ENCODE measurements at places on chromosomes 12 and 14.

GRCh38 chr14:24076302-24076601 lies 4.9 kb downstream of the CPNE6 start:
- no peak for DNase-seq

DNA sequence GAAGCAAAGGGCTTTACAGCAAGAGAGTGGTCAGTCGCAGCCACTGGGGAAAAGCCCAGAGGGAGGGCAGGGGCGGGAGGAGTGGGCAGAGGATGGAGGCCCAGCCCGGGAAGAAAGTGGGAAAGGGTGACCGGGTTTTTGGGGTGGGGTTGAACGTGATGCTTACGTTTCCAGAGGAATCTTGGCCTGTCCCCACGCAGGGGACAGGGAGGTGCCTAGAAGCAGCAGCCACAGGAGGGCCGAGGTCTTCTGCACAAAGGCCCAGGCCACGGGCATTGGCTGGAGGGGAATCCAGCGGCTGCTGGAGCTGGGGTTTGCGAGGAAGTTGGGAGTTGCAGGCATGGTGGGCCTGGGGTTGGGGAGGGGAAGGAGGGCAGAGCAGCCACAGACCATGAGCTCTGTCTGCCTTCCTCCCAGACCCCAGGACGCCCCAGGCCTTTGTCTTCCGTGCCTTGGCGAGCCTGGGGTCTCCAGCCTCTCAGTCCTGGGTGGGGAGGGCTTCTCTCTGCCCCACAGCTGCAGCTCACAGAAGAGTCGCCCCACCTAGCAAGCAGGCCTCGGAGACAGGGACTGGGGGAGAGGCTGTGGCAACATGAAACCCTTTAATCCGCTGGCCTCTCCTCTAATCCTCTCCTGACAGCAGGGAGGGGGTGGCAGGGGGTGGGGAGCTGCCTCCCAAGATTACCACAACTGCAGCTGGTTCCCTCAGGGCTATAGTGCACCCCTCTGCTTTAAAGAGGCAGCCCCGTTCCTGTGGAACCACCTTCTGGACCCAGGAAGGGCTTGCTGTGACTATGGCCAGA lies at the start of gene CACNA2D4:
Gene CACNA2D4, minus strand, starts transcription at position 572 of the 803 bp plus-strand sequence. Its CDS starts 179 bp downstream, at position 393.
- no peak for DNase-seq

DNA sequence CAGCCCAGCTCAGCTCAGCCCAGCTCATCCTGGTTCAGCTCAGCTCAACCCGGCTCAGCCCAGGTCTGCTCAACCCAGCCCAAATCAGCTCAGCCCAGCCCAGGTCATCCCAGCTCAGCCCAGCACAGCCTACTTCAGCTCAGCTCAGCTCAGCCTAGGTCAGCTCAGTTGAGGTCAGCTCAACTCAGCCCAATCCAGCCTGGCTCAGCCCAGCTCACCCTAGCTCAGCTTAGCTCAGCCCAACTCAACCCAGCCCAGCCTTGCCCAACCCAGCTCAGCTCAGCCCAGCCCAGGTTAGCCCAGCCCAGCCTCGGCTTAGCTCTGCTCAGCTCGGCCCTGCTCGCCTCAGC lies 332.3 kb downstream of the TMEM121 start:
- no peak for DNase-seq

DNA sequence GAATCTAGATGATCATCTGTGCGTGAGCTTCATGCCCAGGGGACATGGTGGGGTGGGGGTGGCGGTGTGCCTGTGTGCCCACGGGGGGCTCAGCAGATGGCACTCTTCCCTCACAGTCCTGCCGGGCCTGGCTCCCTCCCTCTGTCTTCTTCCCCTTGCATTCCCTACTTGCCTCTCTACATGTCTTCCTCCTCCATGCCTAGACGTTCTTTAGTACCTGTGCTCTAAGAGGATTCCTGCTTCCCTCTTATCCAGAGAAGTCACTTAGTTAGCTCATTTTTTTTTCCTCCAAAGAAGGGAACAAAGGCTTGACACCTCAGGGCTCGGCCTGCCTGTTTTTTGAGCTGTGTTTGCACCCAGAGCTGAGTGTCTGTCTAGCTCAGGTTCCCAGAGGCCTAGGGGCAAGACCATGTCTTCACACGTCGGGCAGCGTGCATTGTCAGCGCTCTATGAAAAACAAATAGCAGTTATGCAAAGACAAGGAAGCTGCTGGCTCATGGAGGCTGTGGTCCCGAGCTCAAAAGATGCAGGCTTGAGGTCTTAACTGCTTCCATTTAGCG lies 48.8 kb downstream of the NINJ2 start:
- DNase-seq, result no peak

- no peak for DNase-seq
Observed at GRCh38 chr14:91115986-91116770, 2.3 kb downstream of the DGLUCY start.

GRCh38 chr14:21997300-21997699 lies 323.7 kb upstream of the OR4E1 start:
- no peak for DNase-seq

DNA sequence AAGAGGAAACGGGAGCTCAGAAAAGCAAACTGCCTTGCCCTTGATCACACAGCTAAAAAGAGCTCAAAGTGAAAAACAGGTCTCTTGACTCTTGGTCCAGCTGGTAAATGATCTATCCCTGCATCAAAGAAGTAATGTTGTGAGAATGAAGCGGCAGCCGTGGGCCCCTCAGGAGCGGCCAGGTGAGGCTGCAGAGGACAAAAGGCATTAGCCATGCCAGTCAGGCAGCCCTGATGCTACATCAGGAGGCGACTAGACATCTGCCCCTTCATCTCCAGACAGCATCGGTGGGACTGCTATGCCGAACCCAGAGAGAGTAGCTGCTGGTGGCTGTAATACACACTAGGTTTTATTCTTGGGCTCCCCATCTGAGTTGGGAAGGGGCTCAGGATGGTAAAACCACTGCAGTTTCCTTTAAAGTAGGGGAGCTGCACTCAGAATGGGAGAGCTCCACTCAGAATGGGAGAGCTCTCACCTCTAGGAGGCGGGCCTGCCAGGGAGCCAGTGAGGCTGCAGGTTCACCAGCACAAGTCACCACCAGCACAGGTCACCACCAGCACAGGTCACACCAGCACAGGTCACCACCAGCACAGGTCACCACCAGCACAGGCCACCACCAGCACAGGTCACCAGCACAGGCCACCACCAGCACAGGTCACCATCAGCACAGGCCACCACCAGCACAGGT lies 120.1 kb downstream of the TSPAN9 start:
- DNase-seq, result no peak

GRCh38 chr14:37422748-37423147 lies 172.3 kb downstream of the FOXA1 start:
- no peak for DNase-seq

DNA sequence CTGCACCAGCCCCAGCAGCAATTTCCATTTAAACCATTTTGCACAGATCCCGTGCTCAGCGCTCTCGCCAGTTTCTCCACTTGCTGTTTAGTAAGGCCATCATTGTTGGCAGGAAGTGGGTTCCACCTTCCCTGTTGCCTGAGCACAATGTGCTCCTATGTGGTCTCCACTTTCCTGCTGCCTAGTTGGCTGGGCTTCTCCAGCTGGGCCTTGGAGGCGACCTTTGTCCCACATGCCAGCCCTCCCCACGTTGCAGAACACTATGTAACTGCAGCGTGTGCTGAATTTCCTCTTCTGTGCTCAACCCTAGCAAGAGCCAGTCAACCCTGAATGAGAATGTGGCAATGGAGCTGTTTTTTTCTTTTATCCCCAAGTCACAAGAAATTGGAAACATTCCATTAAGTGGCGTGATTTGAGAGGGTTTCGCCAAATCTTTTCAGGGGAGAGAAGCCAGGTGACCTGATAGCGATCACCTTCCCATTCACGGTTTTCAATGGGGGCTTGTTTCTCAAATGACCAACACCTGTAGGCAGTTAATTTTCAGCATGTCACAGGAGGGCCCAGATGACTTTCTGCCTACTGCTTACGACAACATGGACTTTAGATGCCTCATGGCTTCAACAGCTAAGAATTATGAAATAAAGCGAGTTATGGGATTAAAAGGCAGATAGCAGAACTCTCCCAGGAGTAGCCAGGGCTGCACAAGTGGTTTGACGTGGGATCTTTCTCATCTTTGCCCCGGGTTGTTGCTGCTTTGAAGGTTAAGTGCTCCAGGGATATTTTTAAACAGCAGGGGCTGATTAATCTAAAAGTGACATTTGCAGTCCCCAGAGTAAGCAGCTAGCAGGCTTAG lies at the start of gene ACACB:
Gene ACACB, plus strand, starts transcription at position 830 of the 853 bp plus-strand sequence. CDS start 22,819 bp downstream, outside the sequence.
- no peak for DNase-seq

- no peak for DNase-seq
Observed at GRCh38 chr14:33609582-33609981, 341.3 kb downstream of the EGLN3 start.

DNA sequence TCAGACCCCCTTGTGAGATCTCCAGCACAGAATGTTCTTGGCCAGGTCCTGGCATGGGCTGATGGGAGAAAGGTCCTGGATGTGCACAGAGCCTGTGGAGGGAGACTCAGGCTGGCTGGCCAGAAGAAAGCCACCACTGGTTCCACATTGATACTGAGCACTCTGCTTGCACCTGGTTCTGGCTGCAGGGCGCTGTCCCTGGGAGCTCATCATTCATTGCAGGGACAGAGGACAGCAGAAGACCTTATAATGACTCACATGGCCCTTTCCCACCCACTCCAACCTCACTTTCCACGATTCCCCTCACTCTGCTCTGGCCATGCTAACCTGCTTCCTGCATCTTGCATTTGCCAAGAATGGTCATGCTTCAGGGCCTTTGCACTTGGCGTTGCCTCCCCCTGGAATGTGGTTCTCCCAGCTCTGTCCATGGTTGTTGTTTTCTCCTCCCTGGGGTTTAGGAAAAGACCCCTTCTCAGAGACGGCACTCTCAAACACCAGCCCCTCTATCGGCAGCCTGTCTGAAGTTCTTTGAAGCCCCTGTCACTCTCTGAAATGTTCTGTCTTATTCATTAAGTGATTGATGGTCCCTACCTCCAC lies 10.3 kb downstream of the KRT7 start:
- no peak for DNase-seq

DNA sequence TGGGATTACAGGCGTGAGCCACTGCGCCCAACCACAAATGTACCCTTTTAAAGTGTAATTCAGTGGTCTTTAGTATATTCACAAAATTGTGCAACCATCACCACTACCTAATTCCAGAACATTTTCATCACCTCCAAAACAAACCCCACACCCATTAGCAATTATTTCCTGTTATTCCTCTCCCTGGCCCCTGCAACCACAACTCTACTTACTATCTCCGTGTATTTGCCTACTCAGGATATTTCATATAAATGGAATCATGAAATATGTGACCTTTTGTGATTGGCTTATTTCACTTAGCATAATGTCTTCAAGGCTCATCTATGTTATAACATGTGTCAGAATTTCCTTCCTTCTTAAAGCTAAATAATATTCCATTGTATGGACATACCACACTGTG lies 16.0 kb upstream of the AQP2 start:
- DNase-seq, result no peak

DNA sequence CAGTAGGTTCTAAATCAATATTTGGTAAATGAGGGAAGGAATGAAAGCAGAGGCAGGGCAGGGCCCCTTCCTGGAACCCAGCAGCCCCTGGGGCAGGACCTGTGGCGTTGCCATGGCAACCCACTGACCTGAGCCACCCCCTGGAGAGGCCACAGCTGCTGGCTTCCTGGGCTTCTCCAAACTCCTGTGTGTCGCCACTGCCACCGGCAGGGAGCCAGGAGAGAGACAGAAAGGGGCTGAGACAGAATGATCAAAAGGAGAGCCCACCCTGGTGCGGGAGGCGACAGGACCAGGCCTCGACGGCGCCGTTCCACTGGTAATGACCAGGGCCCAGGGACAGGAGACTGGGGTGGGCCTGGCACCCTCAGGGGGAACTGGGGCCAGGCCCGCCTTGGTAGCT lies 18.2 kb downstream of the RFX4 start:
- DNase-seq, result no peak

DNA sequence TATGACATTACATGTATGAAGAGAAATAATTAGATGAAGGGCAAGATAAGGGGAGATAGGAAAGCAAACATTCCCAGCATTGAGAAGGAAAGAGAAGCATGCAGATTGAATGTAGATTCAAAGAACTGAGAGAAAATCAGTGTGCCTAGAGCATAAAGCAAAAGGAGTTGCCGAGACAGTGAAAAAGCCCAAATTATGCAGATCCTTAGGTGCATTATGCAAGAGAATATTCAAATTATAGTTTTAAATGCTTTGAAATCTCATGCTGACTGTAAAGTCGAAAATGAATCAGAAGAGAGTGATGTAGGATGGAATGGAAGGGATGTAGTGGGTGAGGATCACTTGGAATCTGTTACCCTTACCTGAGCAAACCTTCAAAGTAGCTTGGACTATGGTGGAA lies 49.9 kb downstream of the PPP4R4 start:
- no peak for DNase-seq

GRCh38 chr14:55129428-55130195 lies 560 bp downstream of the LGALS3 start:
- peak; percentile 57 for DNase-seq

DNA sequence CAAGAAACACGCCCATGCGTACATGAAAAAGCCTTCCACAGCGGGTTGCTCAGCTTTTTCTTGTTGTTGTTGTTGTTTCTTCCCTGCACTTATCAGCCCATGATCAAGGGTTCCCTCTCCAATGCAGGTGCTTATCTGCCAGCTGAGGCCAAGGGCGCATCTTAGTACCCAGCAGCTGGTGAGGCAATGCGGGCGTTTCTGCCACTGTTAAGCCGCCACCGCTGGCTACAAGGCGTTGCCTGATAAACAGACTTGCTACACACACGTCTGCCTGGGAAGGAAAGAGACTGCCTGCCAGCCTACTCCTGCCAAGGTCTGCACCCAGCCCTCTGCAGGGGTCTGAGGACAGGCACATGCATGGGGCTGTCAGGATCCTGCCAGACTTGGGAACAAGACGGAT lies 345.9 kb downstream of the BCL11B start:
- no peak for DNase-seq

DNA sequence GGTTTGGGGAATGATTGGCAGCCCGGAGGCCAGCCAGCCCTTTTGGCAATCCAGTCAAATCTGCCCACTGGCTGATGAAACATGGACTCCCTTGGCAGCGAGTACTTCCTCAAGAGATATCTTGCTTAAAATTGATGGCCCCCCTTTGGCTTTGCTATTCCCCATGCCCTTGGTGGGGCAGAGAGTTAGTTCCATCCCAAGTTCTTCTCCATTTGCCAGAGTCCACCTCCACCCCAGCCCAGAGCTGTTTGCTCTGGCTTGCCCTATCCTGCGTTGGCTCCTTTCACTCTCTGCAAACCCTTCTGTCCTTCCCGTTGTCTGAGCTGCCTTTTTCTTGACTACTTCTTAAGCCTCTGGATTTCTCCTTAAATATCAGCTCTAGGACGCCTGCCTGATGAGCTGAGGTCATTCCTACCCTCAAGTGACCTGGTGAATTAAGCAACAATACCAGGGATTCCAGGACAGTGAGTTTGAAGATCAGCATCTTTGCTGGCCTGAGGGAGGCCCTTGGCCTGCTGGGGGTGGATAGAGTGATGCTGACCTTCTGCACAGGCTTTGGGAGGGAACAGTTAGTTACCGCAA lies 212.0 kb downstream of the CACNA1C start:
- peak; percentile 96 for DNase-seq

Data from amniotic stem cell (primary cell).